AG10803 (cell line): ENCODE measurements at places on chromosomes 5 and 9.

GRCh38 chr5:164597293-164597900 lies 1092.0 kb downstream of the MAT2B start:
- DNase-seq = no peak

DNA sequence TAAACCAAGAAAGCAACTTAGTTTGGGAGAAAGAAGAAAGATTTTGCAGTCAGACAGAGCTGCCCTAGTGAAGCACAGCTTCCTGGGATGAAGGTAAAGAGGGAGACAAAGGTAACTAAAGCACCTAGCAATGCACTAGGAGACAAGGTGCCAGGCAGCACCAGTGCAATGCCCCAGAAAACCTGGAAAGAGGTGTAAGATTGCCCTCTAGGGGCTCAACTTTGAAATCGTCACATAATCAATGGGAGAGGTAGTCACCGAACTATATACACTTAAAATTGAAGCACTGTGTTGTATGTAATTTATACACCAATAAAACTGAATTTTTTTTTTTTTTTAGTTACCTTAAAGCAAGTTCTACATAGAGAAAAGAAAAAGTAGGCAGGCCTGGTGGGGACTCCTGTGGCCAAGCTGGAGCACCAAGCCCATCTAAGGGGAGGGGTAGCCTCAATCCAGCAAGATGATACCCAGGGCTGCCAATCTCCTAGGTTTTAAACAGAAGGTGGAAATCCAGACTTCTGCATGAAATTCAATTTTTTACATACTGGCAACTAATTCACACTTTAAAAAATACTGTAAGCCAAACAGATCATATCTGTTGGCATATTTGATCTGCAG lies 48.2 kb downstream of the CDK5RAP2 start:
- peak; percentile 18 for DNase-seq

DNA sequence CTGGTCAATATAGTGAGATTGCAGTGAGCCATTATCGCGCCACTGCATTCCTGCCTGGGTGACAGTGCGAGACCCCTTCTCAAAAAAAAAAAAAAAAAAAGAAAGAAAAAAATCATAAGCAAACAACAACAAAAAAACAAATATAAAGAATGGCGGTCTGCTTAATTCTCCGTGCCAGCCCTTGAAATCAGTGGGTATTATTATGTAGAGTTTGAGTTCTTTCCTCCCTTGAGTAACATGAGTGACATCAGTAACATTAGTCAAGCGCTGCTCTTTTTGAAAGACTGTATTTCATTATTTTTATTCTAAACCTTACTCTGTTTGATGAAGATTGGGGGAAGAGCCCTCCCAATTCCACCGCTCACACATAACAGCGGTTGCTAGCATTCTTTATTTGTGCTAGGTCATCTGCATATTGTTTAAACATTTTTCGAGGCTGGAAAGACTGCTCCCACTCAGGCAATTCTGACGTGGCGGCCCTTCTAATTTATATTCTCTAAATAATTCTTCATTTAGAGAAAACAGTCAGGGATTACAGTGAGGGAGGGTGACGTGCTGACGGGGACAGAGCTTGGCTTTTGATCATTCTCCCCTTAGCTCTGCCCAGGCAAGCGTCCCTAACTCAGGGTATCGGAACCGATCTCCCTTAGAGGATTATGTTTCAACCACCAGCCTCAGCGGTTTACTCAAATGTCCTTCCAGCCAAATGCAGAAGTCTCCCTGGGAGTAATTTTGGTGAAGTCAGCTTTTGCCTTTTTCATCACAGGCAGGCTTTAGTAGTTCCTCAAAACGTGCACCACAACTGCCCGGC lies 860 bp upstream of the MARCHF6 start:
- no peak for DNase-seq

DNA sequence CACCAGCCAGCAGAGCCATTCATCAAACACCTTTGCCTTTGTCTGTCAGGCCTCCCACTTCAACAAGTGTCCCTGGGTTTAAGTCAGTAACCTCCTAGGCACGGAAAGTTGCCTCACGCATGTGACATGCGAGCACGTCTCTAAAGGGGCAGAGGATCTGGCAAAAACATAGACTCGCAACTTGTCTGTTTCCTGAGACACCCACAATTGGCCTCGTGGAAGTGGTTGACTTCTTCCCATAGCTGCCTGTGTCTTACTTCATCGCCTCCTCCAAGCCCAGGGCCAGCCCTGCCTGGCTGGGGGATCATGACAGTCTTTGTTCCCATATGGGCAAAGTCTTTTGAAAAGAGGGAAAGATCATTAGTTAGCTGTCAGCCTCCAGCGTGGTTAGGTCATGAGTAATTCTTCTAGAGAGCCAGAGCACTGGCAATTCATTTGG lies 35.5 kb upstream of the GLRX start:
- peak; percentile 95 for DNase-seq

- DNase-seq = no peak
Observed at GRCh38 chr5:32290922-32291321, 21.8 kb downstream of the MTMR12 start.

GRCh38 chr9:110030632-110031031 lies 177.3 kb downstream of the C9orf152 start:
- peak; percentile 67 for DNase-seq

GRCh38 chr9:91803970-91804752 lies 145.9 kb downstream of the ROR2 start:
- DNase-seq = no peak

DNA sequence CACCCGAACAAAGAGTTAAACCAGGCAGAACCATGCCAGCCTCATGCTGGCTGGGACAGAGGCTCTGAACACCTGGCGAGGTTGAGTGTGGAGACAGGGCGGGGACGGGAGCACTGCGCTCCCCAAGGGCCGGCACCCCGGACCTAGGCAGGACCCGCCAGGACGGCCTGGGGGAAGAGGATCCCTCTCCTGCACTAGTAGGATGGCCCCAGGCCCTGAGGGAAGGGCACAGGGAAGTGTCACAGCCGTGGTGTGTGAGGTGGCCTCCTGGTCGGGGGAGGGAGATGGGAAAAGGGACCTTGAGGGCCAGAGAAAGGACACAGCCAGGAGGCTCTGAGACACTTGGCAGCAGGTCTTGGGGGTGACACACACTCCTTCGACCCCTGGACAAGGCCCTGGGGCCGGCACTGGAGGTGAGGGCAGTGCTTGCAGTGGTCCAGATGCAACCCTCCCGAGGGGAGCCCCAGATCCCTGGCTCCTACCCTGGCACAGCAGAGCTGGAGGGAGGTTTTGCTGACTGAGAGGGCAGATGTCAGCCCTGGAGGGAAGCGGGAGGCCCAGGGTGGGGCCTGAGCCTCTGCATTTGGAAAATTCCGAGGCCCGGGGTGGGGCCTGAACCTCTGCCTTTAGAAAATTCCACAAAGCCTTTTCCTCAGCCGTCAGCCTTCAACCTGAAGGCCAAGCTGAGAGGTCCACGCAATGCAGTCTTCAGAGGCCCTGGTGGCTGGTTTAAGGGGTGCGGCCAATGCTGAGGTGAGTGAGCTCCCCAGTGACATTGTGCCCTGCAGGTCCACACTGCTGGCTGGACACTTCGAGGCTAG lies 24.8 kb upstream of the TERT start:
- DNase-seq = no peak

GRCh38 chr5:154977409-154977808 lies 36.1 kb upstream of the KIF4B start:
- no peak for DNase-seq

- no peak for DNase-seq
Observed at GRCh38 chr9:133509179-133510083, 15.3 kb downstream of the MYMK start.

DNA sequence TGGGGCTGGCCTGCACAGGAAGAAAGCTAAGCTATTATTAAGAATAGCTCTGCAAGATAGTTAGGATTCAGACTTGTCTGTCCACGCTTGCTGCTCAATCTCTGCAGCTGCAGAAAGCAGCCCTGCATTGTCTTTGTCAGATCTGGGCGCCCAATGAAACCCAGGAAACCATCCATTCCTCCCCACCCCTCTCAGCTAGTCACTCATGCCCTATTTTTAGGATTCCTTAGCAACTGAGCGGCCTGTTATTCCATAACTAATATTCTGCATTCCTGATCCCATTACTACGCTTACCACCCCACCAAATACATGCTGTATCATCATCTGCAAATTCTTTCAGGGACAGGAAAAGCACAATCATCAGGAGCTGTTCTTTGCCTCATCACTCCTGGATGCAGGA lies 52.9 kb upstream of the APC start:
- peak; percentile 95 for DNase-seq

DNA sequence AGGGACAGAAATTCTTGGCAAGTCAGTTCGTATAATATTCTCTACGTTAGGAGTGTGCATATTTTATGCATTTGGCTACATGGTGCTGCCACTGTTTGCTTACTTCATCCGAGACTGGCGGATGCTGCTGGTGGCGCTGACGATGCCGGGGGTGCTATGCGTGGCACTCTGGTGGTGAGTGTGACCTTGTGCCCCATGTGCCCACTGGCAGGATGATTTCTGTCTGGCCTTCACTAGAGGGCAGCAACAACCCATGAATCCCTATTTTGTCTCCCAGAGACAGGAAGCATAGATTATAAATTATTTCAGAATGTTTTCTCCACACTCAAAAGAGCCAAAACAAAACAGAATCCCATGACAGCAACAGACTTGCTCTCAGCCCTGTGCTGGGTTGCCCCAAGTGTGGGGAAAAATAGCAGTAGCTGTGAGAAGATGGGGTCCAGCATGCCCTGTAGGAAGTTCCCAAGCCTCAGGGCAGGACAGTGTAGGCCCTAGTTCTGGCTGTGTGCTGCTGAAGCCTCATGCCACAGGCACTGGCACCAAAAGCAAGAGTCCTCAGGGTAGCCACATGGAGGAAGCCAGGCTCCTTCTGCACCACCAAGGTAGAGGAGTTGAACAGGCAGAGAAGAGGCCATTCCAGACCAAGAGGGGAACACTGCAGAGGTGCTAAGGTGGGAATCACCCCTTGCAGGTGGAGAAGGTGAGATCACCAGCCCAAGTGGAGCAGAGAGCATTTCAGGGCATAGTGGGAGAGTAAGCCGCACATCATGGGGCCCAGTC lies 16.0 kb downstream of the SLC22A5 start:
- DNase-seq = peak; percentile 66

GRCh38 chr5:3656803-3657202 lies 61.2 kb downstream of the IRX1 start:
- no peak for DNase-seq

GRCh38 chr9:70441622-70442021 lies 27.2 kb upstream of the KLF9 start:
- DNase-seq = no peak

DNA sequence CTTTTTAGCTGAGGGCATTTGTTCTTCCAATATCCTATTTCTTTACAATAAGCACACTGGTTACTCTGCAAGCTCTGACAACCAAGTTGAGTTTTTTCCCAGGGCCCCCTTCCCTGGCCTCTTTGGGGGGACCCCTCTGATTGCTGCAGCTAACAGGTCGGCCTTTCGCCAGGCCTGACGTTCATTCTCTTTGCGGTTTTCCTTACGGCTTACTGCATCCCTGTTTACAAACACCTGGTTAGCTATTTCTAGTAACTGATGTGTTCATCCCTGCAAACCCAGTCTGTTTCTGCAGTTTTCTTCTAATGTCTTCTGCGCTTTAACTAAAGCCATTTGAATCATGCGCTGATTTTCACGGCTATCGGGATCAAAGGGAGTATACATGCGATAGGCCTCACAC lies 37.5 kb upstream of the PPP1R26 start:
- DNase-seq = no peak

- peak; percentile 20 for DNase-seq
Observed at GRCh38 chr9:93673021-93673838, 96.8 kb downstream of the PHF2 start.

DNA sequence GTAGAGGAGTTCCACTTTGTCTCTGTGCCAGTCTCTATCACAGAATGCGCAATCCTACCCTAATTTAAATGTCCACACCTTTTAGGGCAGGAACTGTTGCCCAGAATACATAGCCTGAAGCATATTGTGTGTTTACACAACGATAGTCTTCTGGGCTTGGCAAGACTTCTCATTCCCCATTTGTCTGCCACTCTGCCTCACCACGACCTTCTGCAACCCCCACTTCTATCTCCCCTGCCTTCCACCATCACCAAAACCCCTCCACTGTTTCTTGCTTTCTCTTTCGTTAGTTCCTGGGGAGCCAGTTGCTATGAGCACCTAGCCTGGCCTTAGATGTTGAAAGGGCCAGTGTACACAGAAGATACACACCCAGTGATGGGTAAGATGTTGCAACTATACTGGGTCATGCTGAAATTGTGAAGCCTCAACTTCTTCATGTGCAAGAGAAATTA lies 883 bp upstream of the RNF145 start:
- no peak for DNase-seq

DNA sequence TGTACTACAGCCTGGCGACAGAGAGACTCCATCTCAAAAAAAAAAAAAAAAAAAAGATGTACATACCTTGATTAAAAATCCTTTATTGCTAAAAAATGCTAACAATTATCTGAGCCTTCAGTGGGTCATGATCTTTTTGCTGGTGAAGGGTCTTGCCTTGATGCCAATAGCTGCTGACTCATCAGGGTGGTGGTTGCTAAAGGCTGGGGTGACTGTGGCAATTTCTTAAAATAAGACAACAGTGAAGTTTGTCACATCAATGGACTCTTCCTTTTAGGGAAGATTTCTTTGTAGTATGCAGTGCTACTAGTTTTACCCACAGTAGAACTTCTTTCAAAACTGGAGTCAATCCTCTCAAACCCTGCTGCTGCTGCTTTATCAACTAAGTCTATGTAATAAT lies 33.9 kb upstream of the OTULINL start:
- DNase-seq = no peak

DNA sequence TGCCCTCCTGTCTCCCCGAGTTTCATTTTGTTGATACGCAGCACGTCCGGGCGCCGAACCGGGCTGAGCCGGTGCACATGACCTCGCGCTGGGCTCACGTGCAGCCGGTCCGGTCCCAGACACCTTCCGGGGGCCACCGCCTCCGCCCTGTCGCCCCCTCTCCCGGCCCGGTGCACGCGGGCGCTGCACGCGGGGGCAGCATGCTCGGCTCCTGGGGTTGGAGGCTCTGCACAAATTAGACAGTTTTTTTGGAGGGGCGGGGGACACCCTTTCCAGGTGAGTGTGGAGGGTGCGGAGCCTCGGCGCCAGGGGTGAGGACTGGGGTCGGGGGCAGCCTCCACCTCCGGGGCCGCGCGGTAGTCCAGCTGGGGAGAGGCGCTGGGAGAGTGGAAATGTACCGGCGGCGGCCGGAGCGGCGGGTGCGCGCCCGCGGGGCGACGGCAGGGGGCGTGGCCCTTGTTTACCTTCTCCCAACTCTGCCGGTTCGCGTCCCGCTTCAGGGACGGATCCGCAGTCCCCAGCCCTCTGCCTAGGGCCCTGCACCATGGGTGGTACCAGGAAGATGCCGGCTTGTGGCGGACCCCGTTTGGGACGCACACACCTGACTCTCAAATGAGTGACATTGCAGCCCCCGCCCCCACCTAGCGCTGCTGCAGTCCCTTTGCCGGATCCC lies 1.1 kb downstream of the JADE2 start:
- no peak for DNase-seq

GRCh38 chr9:134361426-134361825 lies 35.2 kb downstream of the RXRA start:
- no peak for DNase-seq

- peak; percentile 53 for DNase-seq
Observed at GRCh38 chr9:123401879-123402513, 46.0 kb downstream of the CRB2 start.
